Progenitor cell of endocrine pancreas (in vitro differentiated cells): ENCODE measurements at places on chromosomes 1 and 21. TPM values are rescaled to one million over a fixed set of nuclear protein-coding genes. Genes with fewer than 3 reads are reported as not detected.

DNA sequence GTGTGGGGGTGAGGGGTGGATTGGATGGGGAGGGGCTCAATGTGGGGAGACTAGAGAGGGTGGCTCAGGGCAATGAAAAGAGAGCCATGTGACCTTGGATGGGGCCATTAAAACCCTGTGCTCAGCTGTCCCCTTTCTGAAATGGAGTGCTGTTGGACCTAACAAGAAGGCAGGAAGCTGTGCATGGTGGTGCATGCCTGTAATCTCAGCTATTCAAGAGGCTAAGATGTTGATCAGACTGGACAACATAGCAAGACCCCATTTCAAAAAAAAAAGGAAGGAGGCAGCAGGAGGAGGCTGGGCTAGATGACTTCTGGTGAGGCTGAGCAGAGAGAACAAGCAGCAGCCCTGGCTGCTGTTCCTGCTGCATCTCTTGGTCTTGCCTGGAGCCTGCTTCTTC, 7.0 kb downstream of the OPRD1 start:
- no peak overlapping the region for H3K27ac ChIP-seq
- DNase-seq: no peak
- H3K4me3 ChIP-seq: no peak overlapping the region
- H3K4me1 ChIP-seq: peaks cover 1% of the 10 kb centered on the region
- H3K36me3 ChIP-seq: no peaks in the 10 kb centered on the region

DNA sequence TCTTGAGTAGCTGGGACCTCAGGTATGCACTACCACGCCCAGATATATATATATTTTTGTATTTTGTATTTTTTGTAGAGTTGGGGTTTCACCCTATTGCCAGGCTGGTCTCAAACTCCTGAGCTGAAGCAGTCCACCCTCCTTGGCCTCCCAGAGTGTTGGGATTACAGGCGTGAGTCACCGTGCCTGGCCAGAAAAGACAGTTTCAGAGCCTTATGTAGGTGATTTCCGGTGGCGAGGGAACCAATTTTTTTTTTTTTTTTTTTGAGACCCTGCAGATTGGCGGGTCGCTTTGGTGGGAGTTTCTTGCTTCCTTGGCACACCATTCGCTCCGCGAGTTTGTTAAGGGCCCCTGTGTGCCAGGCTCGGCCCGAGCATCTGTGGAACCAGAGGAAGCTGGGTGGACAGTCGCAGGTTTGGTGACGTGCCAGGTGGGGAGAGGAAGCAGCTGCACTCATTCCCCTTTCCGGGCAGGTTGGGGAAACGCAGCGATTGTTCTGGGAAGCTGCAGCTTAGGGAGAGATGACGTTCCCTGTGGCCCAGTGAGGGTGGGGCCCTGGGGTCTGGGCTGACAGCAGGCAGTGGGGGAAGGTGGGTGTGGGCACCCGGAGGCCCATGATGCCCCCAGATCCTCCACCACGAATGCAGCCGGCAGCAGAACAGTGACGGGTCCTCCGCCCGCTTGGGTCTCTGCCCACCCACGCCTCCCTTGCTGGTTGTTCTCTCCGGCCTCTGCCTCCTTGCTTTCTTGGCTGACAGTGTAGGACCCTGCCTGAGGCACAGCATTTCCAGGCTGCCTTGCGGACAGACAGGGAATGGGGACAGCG, 25.1 kb downstream of the SPSB1 start:
- H3K4me3 ChIP-seq: no peak overlapping the region
- H3K27me3 ChIP-seq: peaks cover 6% of the 10 kb centered on the region
- H3K27ac ChIP-seq: peak overlapping the region; percentile 67
- DNase-seq: no peak

- peak overlapping the region; percentile 54 for H3K27ac ChIP-seq
- DNase-seq: no peak
- H3K36me3 ChIP-seq: peaks cover 16% of the 10 kb centered on the region
- H3K4me3 ChIP-seq: no peak overlapping the region
- H3K27me3 ChIP-seq: no peaks in the 10 kb centered on the region
Observed at GRCh38 chr21:33234635-33235520, 5.1 kb downstream of the IFNAR2 start.

DNA sequence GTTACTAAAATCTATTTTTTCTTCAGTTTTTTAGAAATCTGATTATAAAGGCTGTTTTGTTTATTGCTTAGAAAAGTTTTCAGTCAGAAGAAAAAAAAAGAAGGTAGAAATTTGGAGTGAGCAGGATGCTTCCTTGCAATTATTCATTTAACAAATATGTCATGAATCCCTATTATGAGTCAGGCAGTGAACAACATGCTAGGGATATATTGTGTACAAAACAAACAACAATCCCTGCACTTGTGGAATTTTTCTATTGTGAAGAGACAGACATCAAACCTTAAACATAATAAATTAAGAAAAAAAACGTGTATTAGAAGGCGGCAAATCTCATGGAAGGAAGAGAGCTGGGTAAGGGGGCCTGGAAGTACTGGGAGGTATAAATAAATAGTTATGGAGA, 664.1 kb upstream of the CAMK1G start:
- H3K36me3 ChIP-seq: no peaks in the 10 kb centered on the region
- H3K27ac ChIP-seq: no peak overlapping the region
- DNase-seq: no peak
- H3K27me3 ChIP-seq: no peaks in the 10 kb centered on the region
- no peaks in the 10 kb centered on the region for H3K4me1 ChIP-seq
- H3K4me3 ChIP-seq: no peak overlapping the region

PLD5 gene
- 1.0 and 3.0 TPM in 2 replicates for total RNA-seq

PGLYRP4 gene
- total RNA-seq: not detected in 2 replicates

NADK gene
- total RNA-seq: 86.6 and 87.8 TPM in 2 replicates

DNA sequence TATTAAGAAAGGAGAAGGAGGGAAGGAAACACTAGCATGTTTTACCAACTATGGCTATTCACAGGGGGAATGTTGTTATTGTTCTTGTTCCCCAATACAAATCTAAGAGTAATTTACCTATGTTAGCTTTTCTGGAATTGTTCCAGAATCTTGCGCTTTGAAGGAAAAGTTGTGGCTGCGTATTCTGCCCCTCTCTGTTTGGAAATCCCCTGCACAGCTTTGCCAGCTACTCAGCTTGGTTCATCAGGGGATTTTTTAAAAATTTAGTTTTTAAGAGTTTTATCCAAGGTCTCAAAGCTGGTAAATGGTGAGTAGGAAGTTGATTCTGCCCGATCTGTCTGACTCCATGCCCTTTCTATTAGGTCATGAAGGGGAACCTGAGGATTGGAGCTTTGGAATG, 9.5 kb upstream of the IRF6 start:
- no peak overlapping the region for H3K4me3 ChIP-seq
- DNase-seq: no peak
- no peaks in the 10 kb centered on the region for H3K36me3 ChIP-seq
- H3K27ac ChIP-seq: no peak overlapping the region

DNA sequence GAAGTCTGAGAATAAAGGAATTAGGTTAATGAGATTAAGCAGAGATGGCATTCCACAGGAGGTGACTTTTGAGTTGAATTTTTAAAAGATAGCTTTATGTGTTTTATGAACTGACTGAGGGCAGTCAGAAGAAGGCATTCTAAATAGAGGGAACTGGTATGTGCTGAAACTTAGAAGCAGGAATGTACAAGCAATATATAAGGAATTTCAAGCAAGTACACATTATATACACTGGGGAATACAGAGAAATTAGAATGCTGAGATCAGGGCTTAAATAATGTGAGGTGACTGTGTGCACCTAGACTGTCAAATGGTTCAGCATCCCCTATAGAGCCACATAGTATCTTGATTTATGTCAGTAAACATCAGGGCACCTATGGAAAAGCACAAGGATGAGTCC, 19.3 kb downstream of the WNT2B start:
- no peak overlapping the region for H3K27ac ChIP-seq
- no peaks in the 10 kb centered on the region for H3K4me1 ChIP-seq
- no peak for DNase-seq
- H3K36me3 ChIP-seq: peaks cover 4% of the 10 kb centered on the region
- H3K4me3 ChIP-seq: no peak overlapping the region

DNA sequence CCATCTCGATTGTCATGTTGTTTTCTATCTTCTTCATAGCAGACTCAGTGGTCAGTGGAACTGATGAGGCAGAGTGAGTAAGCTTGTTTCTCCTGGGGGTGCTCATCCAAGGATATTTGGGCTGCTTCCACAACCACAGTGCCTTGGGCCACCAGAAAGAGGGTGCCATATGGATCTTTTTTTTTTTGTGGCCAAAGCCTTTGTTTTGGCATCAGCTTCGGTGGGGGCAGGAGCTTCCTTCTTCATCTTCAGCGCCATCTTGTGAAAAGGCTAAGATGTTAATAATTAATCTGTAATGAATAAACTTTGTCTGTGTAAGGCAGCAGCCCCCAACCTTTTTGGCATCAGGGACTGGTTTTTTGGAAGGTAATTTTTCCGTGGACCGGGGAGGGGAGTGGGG, 6.6 kb upstream of the PLPP3 start:
- H3K4me3 ChIP-seq: no peak overlapping the region
- DNase-seq: no peak
- no peak overlapping the region for H3K27ac ChIP-seq
- H3K36me3 ChIP-seq: no peaks in the 10 kb centered on the region
- H3K27me3 ChIP-seq: no peaks in the 10 kb centered on the region

DNA sequence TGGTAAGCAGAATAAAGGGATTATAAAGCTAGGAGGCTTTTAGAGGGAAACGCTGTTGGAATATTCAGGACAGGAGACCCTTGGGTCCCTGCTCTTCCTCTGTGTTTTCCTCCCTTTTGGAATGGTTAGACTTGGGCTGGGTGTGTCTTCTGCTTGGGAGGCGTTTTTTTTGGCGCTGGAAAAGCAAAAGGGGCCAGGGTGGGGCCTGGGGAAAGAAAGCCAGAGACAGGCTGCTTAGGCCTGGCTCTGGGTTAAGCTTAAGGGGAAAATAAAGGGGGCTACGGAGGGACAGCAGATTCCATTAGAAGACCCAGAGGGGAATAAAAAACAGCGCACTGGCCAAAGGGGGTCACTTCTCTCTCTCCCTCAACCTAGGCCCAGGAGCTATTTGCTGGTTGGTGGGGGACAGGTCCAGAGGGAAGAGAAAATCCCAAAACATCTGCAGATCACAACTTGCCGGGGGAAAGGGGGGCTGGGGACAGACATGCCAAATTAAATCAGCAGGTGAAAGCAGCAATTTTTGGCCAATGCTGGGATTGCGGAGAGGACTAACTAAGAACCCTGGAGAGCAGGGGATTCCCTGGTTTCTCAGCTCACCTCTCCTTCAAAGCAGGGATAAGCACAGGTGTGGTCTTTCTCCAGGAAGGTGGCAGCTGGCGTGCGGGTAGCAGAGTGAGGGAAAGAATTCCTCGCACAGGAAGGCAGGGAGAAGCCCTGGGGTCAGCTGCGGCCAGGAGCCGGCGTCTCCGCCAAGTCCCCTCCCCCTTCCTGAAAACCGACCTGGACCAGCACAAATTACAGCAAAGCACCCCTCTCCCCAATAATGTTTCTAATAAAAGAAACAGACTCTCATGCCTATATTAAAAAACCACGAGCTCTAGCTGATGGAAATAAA, 82.2 kb upstream of the AK4 start:
- peak; percentile 19 for DNase-seq
- H3K4me1 ChIP-seq: peaks cover 18% of the 10 kb centered on the region
- H3K36me3 ChIP-seq: no peaks in the 10 kb centered on the region
- peaks cover 24% of the 10 kb centered on the region for H3K27me3 ChIP-seq
- peak overlapping the region; percentile 92 for H3K27ac ChIP-seq

OR2T2 gene
- total RNA-seq: not detected in 2 replicates

DNA sequence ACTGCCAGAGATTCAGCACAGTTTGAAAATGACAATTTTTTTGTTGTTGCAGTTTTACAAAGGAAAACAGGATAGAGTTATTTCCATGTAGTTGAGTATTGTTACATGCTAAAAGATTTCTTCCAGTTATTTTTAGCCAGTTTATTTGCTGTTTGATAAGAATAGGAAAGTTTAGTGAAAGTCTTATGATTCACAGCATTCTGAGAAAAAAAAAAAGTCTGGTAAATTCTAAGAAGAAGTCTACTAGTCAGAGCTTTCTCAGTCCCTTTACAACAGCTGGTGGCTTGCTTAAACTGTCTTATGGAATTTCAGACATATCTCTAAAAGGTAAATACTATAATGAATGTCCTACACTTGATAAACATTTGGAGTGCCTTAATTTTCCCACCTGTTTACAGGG, 341.7 kb downstream of the DSCAM start:
- H3K27me3 ChIP-seq: peaks cover 2% of the 10 kb centered on the region
- no peak overlapping the region for H3K4me3 ChIP-seq
- peaks cover 31% of the 10 kb centered on the region for H3K4me1 ChIP-seq
- no peak overlapping the region for H3K27ac ChIP-seq

DNA sequence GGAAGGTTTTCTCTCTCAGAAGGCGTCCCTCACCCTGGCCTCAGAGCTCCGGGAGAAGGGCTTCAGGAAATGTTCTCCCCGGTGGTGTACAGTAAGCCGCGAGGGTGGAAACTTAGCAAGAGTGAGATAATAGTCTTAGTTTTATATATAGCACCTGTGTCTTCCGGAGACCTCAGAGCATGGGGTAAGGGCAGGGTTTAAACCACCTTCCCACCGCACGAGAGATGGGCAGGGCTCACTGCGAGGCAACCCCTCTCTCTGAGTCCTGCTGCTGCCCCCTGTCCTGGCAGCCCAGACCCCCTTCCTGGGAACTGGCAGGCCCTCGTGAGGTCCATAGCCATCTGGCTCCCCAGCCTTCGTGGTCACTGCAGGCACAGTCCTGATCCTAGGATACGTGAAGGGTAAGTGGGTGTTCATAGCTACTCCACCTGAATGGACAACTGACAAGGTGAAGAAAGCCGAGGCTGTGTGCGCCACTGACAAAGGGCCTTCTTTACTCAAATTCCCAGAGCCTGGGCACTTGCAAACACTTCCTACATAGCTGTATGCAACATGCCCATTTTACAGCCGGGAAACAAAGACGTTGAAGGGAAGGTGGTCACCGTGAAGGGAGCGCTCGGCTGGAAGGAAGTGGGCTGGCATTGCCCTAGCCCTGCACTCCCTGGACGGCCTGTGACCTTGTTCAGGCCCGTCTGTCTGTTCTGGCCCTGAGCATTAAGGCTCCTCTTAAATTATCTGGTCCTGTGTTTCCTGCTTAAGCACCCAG, 26.9 kb downstream of the ITPKB start:
- H3K4me3 ChIP-seq: no peak overlapping the region
- H3K27ac ChIP-seq: no peak overlapping the region
- DNase-seq: no peak
- peaks cover 3% of the 10 kb centered on the region for H3K4me1 ChIP-seq
- no peaks in the 10 kb centered on the region for H3K27me3 ChIP-seq

RLF gene
- total RNA-seq: 20.5 TPM in 2 replicates

RNASEL gene
- total RNA-seq: 4.2 and 4.4 TPM in 2 replicates

UMODL1 gene
- 0.19 TPM in 1 of 2 replicates, not detected in the other for total RNA-seq

GRCh38 chr21:23695443-23695842, 1911.8 kb downstream of the MRPL39 start:
- no peaks in the 10 kb centered on the region for H3K27me3 ChIP-seq
- H3K36me3 ChIP-seq: peaks cover 1% of the 10 kb centered on the region
- H3K4me1 ChIP-seq: no peaks in the 10 kb centered on the region
- no peak overlapping the region for H3K27ac ChIP-seq
- H3K4me3 ChIP-seq: no peak overlapping the region
- no peak for DNase-seq

REN gene
- total RNA-seq: not detected in 2 replicates

- DNase-seq: no peak
- peaks cover 2% of the 10 kb centered on the region for H3K4me1 ChIP-seq
- H3K27ac ChIP-seq: peak overlapping the region; percentile 73
- H3K4me3 ChIP-seq: no peak overlapping the region
- peaks cover 16% of the 10 kb centered on the region for H3K36me3 ChIP-seq
Observed at GRCh38 chr21:46179708-46180078, 4.6 kb downstream of the SPATC1L start.
